Stimulated activated CD8-positive, alpha-beta memory T cell treated with anti-CD3 and anti-CD28 coated beads, Interleukin-4, amount 100 ng/mL, for 24 hours (primary cell): ENCODE measurements at places on chromosomes 7 and 10.

DNA sequence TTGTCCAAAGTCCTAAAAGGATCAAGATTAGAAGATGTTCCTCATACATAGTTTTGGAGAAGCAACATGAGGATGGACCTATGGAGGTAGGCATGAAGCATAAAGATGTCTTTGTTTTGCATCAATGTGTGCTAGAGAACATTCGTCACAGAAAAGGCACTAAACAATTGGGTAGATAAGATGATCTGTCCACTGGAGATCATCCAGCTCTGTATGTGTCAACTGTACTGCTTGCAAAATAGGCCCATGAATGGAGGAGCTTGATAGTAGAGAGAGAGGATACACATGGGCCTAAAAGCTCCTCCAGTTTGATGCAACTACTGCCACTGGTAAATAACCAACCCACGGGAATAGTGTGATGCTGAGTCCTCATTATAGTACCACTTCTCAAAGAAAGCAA, 286.4 kb upstream of the HGF start:
- no peak for DNase-seq

GRCh38 chr10:17007418-17007770, 122.2 kb downstream of the CUBN start:
- DNase-seq, result no peak

DNA sequence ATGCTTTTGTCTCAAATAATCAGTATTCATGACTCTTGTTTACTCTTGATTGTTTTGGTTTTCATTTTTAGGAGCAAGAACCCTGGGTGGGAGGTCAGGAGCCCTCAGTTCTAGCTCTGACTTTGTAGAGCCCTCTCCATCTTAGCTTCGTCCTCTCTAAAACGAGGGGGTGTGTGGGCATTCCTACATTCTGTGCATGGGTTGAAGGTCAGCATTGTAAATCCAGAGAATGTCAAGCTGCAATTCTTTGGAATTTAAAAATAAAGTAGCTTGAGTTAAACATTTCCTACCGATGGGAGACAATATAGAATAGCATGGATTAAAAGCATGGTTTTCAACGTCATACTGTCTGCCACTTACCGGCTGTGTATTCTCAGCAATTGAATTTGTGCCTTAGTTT, 128.3 kb downstream of the PRPF18 start:
- DNase-seq, result no peak

DNA sequence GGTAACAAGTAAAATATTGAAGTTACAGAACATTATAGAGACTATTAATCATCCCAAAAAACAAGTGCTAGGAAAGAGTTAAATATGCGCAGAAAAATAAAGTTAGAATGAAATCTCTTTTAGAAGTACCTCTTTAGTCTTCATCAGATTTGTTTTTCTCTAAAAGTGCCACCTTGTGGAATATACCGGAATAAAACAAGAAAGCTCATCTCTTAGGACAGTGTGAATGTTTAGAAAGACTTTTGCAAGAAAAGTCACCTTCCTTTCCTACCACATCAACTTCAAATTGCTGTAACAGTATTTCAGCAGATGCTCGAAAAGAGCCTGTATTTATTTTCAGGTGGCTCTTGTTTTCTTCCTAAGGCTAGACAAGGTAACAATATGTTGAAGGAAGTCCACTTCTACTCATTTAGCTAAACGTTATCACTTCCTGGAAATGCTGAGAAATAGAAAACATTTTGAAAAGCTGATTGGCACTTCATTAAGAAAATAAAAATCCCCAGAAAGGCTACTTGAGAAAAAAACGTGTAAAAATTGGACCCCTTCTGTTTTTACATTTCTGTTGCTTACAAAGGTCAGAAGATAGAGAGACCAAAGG, 19.8 kb upstream of the FAM133B start:
- DNase-seq, result no peak

- DNase-seq, result no peak
Measured at GRCh38 chr10:126302826-126303665, 85.2 kb downstream of the ADAM12 start.
